ENCODE measurements at places on chromosomes 4 and X. TPM values are rescaled to one million over a fixed set of nuclear protein-coding genes. Genes with fewer than 3 reads are reported as not detected.

GRCh38 chr4:146349306-146349705, 135.0 kb downstream of the REELD1 start:
- DNase-seq, result no peak

NR0B1 gene
- not detected for total RNA-seq

ACE2 gene
- 0.81 TPM for total RNA-seq

DNA sequence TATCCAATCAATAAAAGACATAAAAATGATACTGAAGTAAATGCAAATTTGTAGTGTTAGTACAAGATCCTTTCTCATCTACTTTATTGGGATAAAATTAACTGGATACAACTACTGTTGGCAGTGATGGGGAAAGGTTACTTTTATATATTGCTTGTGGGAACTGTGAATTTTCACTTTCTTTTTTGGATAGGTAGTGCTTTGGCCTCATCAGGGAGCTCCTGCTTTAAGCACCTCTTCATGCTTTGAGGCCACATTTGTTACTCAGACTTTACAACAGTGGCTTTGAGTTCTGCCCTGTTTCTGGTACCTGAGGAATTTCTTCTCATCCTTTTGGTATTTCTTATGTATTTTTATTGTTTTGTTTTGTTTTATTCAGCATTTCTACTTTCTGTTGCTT, 316.8 kb upstream of the ZCCHC13 start:
- DNase-seq, result no peak

- DNase-seq, result no peak
These were observed 225.7 kb upstream of the ARX start for GRCh38 chrX:25241461-25241860.

DNA sequence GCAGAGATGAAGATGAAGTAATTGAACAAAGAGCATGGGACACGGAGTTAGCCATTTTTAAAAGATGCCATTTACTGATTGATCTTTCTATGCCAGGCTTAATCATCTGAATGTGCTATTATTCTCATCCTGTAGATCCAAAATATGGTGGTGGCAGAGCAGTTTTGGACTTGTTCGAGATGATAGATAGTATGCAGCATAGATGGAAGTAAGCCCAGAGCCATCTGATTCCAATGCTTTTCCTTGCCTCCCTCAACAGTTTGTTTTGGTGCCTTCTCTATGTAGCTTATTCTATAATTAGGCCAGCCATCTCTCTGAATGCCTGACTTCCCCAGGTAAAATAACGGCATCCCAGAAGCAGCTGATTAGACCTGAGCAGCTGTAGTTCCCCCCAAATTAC, 152.6 kb upstream of the CLNK start:
- DNase-seq, result no peak

GRCh38 chr4:159435561-159436023, 332.7 kb downstream of the RAPGEF2 start:
- DNase-seq, result no peak

- DNase-seq, result no peak
These were observed 1203.1 kb downstream of the PCDH18 start for GRCh38 chr4:136329042-136329662.

- DNase-seq, result no peak
These were observed 70.5 kb downstream of the HADH start for GRCh38 chr4:108060164-108060563.

GABRG1 gene
- not detected for total RNA-seq

KIAA1210 gene
- total RNA-seq, result 0.05 TPM

GRCh38 chrX:69093960-69094871, 71.0 kb downstream of the PJA1 start:
- no peak for DNase-seq

NAA11 gene
- not detected for total RNA-seq

GRCh38 chr4:154569584-154569983, 6.8 kb downstream of the FGB start:
- DNase-seq, result no peak

TAF7L gene
- total RNA-seq, result 1.4 TPM

Measured in suprapubic skin (tissue), 4 donors.